ENCODE measurements at places on chromosomes 5 and 9.

GRCh38 chr5:118224546-118224945 lies 763.8 kb downstream of the DTWD2 start:
- DNase-seq, result peak; percentile 93

DNA sequence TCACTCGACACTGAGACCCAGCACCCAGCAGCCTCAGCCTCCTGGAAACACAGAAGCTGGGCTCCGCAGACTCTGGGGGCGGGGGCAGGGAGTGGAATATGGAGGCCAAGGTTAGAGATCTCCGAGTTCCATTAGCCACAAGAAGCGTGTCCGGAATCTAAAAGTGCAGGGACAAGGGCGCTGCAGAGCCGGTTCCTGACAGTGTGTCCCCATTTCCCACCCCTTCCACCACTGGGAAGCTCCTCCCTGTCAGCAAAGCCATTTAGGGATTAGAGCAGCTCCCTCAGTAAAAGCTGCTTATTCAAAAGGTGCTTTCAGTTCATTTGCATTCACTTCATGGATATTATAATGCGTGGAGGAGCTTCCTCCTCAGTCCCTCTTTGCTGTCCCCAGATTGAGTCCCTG lies 74.1 kb upstream of the HSPA9 start:
- DNase-seq, result no peak

DNA sequence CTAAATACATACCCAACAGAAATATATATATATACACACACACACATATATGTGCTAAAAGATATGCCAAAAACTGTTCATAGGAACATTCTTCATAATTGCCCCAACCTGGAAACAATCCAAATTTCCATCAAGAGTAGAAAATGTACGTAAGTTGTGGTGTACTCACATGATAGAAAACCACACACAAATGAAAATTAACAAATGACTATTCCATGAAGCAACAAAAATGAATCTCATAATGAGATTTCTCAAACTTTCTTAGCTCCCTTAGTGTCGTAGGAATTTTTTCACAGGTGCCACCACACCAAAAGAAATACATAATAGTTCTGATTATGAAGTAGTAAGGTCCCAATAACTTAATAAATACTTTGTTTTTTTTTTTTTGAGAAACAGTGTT lies 7.8 kb downstream of the ATP10B start:
- no peak for DNase-seq

DNA sequence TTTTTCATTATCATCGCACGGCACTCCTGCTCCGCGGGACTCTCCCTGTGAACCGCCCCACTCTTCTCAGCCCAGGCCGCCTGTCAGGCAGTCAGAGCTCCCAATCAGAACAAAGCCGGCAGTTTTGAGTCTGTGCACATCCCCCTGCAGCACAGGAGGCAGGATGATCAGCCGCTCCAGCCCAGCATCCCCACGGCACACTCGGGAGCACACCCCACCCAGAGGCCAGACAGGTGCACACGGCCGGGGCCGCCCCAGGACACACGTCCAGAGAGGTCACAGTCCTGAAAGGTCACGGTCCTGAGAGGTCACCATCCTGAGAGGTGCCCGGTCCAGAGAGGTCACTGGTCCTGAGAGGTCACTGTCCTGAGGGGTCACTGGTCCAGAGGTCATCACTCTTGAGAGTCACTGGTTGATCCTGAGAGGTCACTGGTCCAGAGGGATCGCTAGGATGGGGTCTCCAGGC lies 8.4 kb downstream of the TPPP start:
- DNase-seq, result no peak
